ENCODE measurements at places on chromosomes 5 and 9.
A peak's percentile ranks its signal among the peaks of the same experiment; 100 is the strongest.

- no peak for DNase-seq
These were observed 729 bp upstream of the TMEM38B start for GRCh38 chr9:105693435-105694189.

- no peak for DNase-seq
These were observed 18.7 kb downstream of the SLC46A2 start for GRCh38 chr9:112872019-112872418.

DNA sequence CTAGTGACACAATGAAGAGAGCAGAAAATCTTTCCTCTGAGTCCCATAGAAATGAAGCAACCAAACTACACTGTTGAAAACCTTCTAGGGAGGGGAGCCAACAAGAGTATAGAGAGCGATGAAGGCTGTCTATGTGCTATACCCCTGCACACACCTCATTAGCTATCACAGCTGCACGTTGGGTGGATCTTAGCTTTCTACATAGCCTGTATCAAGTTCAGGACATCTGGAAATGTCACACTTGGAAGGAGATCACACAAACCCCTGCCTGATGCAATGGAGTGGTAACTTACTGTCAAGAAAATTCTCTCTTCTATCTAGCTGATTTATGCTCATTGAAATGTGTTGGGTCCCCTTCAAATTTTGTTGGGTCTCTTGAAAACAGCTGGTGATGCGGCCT lies 127.0 kb upstream of the NTRK2 start:
- DNase-seq = no peak

DNA sequence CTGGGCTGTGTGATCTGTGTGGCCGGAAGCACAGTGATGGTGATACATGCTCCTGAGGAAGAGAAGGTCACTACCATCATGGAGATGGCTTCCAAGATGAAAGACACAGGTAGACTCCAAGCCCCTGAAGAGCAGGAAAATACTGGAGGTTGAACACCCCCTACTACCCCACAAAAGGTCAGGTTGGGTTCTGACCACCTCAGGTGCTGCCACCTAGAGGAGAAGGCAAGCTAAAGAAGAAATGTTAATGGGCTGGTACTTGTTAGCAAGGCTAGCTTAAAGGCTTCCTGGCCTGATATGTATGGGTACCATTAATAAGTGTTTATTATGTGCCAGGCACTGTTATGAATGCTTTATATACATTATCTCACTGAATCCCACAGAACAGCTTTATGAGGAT lies 11.7 kb downstream of the NIPAL4 start:
- peak; percentile 62 for DNase-seq

- no peak for DNase-seq
These were observed 13.1 kb upstream of the EGFLAM start for GRCh38 chr5:38245307-38245706.

GRCh38 chr9:91530829-91531228 lies 107.2 kb upstream of the NFIL3 start:
- DNase-seq = no peak

GRCh38 chr5:535846-536698 lies 11.8 kb upstream of the SLC9A3 start:
- DNase-seq = no peak

DNA sequence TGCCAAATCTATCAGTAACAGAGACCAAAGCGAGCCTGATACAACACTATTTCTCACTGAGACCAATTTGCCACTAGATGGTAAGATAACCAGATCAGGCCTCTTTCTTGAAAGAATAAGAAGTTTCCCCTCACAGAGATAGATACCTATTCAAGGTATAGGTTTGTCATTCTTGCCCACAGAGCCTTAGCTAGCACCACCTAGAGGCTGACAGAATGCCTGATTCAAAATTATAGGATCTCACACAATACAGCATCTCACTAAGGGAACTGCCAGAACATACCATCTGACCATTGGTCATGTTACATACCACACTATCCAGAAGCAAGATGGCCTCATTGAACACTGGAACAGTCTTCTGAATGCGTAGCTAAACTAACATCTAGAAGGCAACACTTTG lies 166.6 kb upstream of the HCN1 start:
- DNase-seq = no peak

- DNase-seq = no peak
These were observed 5.5 kb upstream of the DBN1 start for GRCh38 chr5:177478711-177479646.

DNA sequence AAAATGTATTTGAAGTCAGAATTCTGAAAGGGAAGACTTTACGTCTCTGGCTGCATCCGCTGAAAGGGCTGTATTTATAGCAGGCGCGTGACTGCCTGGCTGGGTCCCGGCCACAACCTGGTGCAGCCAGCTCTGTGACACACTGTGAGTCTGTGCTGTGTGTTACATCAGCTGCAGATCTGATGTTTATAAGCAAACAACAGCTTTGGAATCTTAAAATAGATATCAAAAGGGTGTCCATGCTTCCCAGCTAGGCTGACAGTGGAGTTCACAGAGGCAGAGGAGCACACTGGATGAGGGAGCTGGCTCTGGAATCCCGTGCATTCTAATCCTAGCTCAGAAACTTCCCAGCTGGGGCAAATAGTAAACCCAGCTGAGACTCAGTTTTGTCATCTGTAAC lies 433.4 kb upstream of the BRINP1 start:
- DNase-seq = no peak

DNA sequence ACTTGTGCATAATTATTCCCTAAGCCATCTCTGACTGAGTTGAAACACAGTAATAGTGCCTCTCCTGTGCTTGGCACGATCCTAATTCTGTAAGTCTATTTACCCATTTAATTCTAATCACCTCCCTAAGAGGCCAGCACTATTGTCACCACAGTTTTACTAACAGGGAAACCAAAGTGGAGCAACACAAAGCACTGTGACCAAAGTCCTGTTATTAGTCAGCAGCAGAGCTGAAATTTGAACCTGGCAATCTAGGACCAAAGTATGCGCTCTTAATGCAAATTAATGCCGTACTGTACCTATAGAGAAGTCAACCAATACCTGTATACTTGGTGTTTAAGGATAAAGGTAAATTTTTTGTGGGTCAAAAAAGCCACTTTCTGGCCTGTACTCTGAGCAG lies 77.1 kb upstream of the CNTLN start:
- no peak for DNase-seq

DNA sequence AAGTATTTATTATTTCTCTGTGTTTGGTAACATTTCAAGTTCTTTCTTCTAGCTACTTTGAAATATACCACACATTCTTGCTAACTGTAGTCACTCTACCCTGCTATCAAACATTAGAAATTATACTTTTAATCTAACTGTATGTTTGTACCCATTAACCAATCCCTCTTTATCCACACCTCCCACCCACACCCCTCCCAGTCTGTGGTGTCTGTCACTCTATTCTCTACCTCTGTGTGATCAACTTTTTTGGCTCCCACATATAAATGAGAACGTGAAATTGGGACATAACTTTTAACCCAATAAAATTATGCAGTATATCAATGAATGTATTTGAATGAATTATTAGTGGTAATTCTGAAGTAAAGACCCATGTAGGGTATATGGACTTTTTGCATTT lies 79.7 kb downstream of the PBX3 start:
- no peak for DNase-seq

DNA sequence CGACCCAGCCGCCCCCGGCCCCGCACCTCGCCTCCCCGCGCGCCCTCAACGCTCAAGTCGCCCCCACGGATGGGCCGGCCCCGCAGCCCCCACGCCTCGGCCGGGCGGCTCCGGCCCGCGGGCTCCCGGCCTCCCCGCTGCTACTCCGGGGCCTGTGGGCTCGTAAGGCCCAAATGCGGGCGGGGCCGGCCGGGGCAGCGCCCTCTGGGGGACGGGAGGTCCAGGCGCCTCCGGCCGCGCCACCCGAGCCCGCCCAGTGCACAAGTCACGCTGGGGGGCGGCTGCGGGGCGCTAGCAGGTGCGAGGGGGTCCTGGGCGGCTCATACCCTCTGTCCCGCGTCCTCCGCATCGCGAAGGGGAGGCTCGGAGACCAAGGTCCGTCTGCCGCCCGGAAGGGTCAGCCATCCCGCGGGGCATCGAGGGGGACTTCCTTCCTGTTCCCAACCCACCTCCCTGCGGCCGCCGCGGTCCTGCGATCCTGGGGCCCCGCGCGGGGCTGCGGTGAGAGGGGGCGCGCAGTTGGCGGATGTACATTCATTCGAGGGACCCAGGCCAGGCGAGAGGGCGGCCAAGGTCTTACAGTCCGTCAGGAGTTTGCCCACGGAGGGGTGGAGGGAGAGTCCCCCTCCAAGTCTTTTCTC lies at the start of gene CIZ1:
Gene CIZ1 (minus strand): TSS at position 167 of the 641 bp plus-strand sequence. CDS start 715 bp downstream, outside the sequence.
- peak; percentile 90 for DNase-seq

- DNase-seq = no peak
These were observed 45.9 kb downstream of the PDE4D start for GRCh38 chr5:59847586-59847985.

DNA sequence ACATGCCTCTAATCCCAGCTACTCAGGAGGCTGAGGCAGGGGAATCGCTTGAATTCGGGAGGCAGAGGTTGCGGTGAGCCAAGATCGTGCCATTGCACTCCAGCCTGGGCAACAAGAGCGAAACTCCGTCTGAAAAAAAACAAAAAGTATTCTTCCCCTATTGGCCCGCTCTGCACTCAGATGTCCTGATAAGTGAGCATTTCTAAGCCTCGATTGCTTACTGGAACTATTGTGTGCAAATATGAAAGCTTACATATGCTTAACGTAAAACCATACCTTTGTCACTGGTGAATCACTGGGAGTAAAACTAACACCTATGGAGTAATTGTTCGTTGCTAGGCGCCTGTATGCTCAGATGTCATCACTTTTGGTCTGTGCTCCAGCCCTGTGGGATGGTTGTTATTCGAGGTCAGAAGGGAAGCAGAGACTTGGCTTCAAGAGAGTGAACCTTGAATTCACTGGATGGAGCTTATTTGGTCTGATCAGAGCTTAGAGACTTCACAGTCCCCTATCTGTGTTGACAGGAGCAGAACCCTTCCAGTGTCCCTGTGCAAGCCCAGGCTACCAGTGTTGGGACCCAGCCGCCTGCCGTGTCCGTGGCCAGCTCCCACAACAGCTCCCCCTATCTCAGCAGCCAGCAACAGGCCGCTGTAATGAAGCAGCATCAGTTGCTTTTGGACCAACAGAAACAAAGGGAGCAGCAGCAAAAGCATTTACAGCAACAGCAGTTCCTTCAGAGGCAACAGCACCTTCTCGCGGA lies 25.3 kb upstream of the LTC4S start:
- DNase-seq = no peak

DNA sequence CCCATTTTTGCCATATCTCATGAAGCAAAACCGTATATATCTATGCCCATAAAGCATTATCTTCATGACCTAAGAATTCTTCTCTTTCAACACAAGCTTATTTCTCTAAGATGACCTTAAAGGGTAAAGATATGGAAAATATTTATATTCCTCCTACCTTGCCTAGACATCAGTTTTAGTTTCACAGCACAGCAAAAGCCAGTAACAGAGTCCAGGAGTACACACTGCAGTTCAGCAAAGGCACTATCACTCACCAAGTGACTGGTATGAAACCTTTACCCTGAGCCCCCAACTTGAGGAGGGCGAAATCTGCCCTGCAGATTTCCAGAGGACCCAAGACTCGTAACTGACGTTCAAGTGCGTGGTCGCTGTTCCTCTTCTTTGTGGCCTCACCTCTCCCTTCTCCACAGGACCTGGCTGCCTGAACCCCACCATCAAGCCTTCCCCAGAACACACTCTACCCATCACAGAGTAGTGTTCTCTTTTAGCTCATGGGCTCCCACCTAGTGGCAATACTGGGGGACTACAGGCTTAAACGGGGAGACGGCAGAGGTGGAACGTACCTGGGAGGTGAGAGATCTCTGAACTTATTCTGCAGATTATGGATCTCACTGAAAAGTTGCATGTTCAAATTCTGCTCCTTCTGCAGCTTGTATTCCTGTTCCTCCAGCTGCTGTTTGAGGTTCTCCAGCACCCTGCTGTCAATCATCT lies 141.0 kb downstream of the CDK5RAP2 start:
- peak; percentile 14 for DNase-seq

Measured in T47D (cell line).